ENCODE measurements at places on chromosomes 7 and 10. TPM values are rescaled to one million over a fixed set of nuclear protein-coding genes. Genes with fewer than 3 reads are reported as not detected.

DNA sequence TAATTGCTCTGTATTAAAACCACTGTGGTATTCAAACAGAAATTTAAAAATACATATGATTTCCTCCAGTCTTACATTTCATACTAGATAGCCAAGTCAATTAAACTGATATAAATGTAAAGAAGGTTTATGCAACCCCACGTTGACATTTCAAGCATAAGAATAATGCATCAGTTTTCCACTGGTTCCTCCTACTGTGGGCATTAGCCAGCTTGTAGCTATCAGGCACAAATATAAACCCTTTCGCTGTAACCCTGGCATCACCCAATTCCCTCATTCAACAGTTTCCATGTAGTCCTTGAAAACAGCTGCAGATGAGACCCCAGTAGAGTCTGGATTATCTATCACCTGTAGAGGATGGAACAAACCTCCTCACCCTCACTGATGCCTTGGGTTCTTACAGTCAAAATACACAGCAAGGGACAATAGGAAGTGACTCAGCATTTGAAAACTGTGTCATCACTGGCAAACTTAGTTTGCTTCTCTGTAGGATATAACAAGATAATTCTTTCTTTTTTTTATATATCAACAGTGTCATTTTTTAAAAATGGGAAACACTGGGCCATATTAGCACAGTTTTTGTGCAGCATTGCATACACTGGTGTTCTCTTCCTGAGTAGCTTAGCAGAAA, 113.0 kb downstream of the PDE1C start:
- H3K36me3 ChIP-seq, result no peaks in the 10 kb centered on the region
- H3K27me3 ChIP-seq, result no peaks in the 10 kb centered on the region
- no peak for DNase-seq
- H3K4me1 ChIP-seq, result no peaks in the 10 kb centered on the region

DNA sequence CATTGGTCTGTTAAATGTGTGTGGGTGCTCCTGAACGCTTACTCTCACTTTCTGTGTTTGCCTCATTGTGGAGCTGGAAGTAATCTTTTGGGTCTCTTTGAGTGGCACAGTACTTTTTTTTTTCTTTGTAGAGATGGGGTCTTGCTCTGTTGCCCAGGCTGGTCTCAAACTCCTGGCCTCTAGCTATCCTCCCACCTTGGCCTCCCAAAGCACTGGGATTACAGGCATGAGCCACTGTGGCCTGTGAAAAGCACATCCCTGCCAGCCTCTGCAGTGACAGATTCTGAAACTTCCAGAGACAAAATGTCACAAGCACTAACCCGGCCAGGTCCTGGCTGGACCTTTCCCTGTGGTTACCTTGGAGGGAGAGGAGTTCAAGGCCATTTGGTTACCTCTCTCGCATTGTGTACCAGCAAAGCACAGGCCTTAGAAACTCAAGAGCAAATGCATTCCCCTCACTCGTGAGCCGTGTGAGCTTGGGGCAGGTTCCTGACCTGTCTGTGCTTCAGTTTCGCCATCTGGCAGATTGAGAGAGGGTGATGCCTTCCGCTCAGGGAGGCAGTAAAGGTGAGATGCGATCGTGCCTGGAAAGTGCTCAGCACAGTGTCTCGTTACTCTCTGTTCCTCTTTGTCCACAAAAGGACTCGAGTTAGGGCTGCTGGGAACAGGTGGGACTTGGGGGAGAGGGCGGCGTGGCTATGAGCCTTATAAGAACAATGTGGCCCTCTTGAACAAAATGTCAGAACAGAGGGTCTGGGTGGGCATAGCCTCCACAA, 72.6 kb upstream of the SEPHS1 start:
- no peaks in the 10 kb centered on the region for H3K4me1 ChIP-seq
- H3K27me3 ChIP-seq, result no peaks in the 10 kb centered on the region
- no peak for DNase-seq
- H3K4me3 ChIP-seq, result no peak overlapping the region
- H3K36me3 ChIP-seq, result no peaks in the 10 kb centered on the region

DNA sequence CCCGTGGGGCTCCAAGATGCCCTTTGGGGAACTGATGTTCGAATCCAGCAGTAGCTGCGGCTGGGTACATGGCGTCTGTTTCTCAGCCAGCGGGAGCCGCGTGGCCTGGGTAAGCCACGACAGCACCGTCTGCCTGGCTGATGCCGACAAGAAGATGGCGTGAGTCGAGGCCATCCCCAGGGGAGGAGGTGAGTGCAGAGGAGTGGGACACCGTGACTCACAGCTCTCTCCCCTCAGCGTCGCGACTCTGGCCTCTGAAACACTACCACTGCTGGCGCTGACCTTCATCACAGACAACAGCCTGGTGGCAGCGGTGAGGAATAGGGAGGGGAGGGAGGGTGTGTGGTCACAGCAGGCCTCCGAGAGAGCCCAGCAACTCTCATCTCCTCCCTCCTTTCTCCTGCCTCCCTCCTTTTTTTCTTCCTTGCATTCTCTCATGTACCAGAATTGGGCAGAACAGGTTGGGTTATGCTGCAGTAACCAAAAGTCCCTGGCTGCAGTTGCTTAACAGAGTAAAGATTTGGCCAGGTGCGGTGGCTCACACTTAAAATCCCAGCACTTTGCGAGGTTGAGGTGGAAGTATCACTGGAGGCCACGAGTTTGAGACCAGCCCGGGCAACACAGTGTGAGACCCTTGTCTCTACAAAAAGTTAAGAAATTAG, 16.5 kb downstream of the ARPC1B start:
- DNase-seq, result no peak
- H3K36me3 ChIP-seq, result peaks cover 89% of the 10 kb centered on the region
- peaks cover 9% of the 10 kb centered on the region for H3K4me1 ChIP-seq
- no peak overlapping the region for H3K4me3 ChIP-seq

- H3K27me3 ChIP-seq, result peaks cover 27% of the 10 kb centered on the region
- no peaks in the 10 kb centered on the region for H3K36me3 ChIP-seq
- no peak overlapping the region for H3K4me3 ChIP-seq
- peaks cover 8% of the 10 kb centered on the region for H3K4me1 ChIP-seq
- no peak for DNase-seq
These were observed 2.9 kb downstream of the RBP4 start for GRCh38 chr10:93598157-93598556.

DNA sequence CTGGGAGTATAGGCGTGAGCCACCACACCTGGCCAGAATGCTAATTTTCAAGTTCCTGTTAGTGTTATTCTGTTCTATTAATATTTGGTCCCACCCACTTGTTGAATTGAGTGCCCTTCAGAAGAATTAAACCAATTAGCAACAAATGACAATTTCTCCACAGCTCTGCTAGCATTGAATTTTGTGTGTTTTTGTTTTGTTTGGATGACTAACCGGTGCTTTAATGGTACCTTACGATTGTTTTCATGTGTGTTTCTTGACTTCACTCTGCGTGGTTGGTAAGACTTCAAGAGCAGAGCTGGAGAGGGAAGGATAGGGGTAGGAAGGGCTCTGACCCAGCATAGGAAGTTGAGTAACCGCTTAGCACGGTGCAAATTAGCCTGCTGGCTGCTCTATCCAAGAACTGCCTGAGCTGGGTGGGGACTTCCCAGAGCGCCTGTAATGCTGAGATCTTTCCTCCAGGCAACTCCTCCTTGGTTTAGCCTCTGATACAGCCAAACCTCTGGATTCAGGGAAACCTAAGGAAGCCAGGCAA, 4.6 kb downstream of the ARPC1B start:
- no peak for DNase-seq
- H3K27ac ChIP-seq, result peak overlapping the region; percentile 90
- H3K36me3 ChIP-seq, result peaks cover 33% of the 10 kb centered on the region
- H3K4me1 ChIP-seq, result peaks cover 58% of the 10 kb centered on the region
- H3K4me3 ChIP-seq, result peak overlapping the region; percentile 37

DNA sequence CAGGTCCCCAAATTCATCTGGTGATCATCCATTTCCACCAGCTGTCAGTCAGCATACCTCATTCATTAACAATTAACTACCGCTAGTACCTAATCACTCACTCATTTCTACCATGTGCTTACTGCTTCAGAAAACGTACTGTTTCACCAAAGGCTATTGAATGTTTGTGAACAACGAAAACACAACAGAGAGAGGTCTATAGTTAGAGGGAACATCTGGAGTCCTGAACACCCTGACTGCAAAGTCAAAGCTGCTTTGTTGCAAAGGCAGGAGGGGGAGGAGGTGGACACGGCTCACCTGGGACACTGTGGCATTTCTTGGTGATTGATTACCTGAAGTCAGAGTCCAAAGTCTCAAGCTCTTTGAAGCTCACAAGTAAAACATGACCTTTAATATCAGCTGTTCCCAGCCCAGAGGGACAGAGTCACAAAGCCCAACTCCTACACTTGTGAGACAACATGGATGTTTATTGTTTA, 342.3 kb upstream of the ADARB2 start:
- H3K4me1 ChIP-seq, result no peaks in the 10 kb centered on the region
- H3K36me3 ChIP-seq, result no peaks in the 10 kb centered on the region
- H3K27me3 ChIP-seq, result no peaks in the 10 kb centered on the region

GRCh38 chr10:118694848-118695247, 59.9 kb downstream of the CACUL1 start:
- H3K36me3 ChIP-seq, result peaks cover 12% of the 10 kb centered on the region
- no peak for DNase-seq
- no peak overlapping the region for H3K27ac ChIP-seq
- no peaks in the 10 kb centered on the region for H3K4me1 ChIP-seq
- H3K4me3 ChIP-seq, result no peak overlapping the region

- no peaks in the 10 kb centered on the region for H3K36me3 ChIP-seq
- no peak for DNase-seq
- no peaks in the 10 kb centered on the region for H3K27me3 ChIP-seq
These were observed 156.3 kb upstream of the C7orf33 start for GRCh38 chr7:148434181-148434757.

DNA sequence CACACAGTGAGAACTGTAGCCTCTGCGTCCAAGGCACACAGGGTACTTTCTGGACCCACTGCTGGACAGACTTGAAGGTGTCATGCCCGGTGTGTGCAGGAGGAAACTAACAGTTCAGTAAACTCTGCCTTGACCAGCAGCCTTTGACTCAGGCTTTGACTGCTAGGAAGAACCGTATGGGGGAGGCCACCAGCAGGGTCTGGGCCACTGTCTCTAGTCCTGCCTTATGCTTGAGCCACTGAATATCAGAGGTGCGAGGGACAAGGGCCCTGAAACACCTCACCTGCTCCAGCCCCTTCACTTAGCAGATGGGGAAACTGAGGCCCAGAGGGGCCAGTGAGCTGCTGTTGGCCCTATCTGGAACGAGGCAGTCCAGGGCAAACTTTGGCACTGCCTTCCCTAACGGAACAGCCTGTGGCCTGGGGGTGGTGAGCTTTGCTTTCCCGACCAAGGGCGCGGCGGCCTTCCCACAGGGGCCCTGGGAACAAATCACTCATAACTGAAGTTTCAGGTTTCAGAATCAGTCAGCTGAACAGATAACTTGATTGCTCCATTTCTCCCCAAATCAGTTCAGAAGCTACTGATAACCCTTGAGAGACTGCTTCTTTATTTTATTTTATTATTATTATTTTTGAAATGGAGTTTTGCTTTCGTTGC, 130.0 kb downstream of the FAM53B start:
- H3K4me1 ChIP-seq, result peaks cover 14% of the 10 kb centered on the region
- no peak overlapping the region for H3K27ac ChIP-seq
- H3K27me3 ChIP-seq, result no peaks in the 10 kb centered on the region
- no peak for DNase-seq
- H3K36me3 ChIP-seq, result peaks cover 3% of the 10 kb centered on the region

- no peaks in the 10 kb centered on the region for H3K27me3 ChIP-seq
- peak overlapping the region; percentile 95 for H3K27ac ChIP-seq
- DNase-seq, result peak; percentile 72
- H3K36me3 ChIP-seq, result no peaks in the 10 kb centered on the region
- peaks cover 15% of the 10 kb centered on the region for H3K4me1 ChIP-seq
- H3K4me3 ChIP-seq, result peak overlapping the region; percentile 72
These were observed 700 bp downstream of the GSAP start for GRCh38 chr7:77415476-77415822.

DNA sequence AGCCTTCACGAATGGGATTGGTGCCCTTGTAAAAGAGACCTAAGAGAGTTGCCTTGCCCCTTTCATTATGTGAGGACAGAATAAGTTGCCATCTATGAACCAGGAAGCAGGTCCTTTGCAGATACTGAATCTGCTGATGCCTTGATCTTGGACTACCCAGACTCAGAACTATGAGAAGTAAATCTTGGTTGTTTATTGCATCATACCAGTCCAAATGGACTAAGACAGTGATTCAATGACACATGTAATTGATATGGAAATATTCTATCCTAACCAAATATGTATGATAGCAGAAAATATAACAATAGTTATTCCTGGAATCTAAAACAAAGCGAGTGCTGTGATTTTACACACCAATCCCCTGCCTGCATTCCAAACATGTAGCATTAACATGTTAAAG, 17.0 kb upstream of the LYZL1 start:
- no peaks in the 10 kb centered on the region for H3K27me3 ChIP-seq
- DNase-seq, result no peak
- H3K27ac ChIP-seq, result no peak overlapping the region
- no peaks in the 10 kb centered on the region for H3K36me3 ChIP-seq
- no peaks in the 10 kb centered on the region for H3K4me1 ChIP-seq

DNA sequence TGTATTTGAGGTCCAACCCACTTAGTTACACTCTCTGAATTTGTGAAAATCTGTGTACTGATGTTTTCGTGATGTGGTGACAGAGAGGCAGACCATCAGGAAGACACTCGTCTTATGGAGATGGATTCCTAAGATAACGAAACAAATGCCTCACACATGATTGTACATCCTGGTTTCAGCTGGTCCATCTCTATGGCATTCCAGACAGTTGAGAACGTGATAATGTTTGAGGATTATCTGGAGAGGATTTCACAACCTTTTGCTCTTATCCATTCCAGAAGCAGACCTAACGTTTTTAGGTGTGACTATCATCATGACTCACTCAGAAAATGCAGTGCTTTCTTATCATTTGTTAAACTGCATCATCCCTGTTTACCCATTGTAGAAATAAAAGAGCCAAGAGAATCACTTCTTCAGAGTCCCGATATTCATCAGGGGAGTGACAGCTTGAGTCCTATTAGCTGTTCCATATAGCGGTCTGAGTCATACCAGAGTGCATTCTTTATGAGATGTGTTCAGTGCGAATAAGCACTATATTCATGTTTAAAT, 74.5 kb downstream of the BMPER start:
- H3K36me3 ChIP-seq, result no peaks in the 10 kb centered on the region
- no peak overlapping the region for H3K4me3 ChIP-seq
- no peaks in the 10 kb centered on the region for H3K27me3 ChIP-seq
- no peak for DNase-seq

- no peaks in the 10 kb centered on the region for H3K36me3 ChIP-seq
- H3K4me3 ChIP-seq, result no peak overlapping the region
- no peaks in the 10 kb centered on the region for H3K27me3 ChIP-seq
- no peaks in the 10 kb centered on the region for H3K4me1 ChIP-seq
- DNase-seq, result no peak
These were observed 3.5 kb upstream of the CPA2 start for GRCh38 chr7:130263130-130263529.

ZNF679 gene
- total RNA-seq, result not detected

ATOH7 gene
- not detected for total RNA-seq

CDNF gene
- 0.61 TPM for total RNA-seq

VWA2 gene
- total RNA-seq, result 15.5 TPM

Data from upper lobe of right lung (tissue), 1 donor.